ENCODE measurements at places on chromosomes 2 and 18.

GRCh38 chr2:100940240-100940639 lies 61.8 kb upstream of the RPL31 start:
- DNase-seq, result no peak

DNA sequence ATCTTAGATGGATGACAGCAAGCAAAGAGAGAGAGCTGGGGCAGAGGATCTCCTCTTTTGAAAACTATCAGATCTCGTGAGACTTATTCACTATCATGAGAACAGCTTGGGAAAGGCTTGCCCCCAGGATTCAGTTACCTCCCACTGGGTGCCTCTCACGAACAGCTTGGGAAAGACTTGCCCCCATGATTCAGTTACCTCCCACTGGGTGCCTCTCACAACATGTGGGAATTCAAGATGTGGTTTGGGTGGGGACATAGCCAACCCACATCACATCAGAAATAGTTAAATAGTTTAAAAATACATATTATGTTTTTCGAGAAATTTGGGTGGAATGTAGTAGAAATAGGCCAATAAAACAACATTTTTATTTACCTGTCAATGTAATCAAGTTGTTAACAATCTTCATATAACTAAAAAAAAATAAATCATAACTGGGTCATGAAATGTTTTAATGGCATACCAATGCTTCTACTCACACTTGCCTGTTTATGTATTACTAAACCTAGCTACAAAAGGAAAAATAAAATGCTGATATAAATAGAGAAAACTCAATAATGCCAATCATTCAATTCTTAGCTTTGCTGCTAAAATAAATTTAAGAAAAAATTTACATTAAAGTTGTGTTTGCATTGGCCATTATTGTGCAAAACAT lies 608.9 kb downstream of the SUCLG1 start:
- DNase-seq, result no peak

GRCh38 chr2:203914546-203915182 lies 21.9 kb upstream of the ICOS start:
- peak; percentile 14 for DNase-seq

- DNase-seq, result no peak
Measured at GRCh38 chr2:223920109-223920508, 25.0 kb downstream of the WDFY1 start.

- DNase-seq, result no peak
Measured at GRCh38 chr2:239690651-239691631, 290.1 kb upstream of the HDAC4 start.
